ENCODE measurements at places on chromosomes 5 and 9.

DNA sequence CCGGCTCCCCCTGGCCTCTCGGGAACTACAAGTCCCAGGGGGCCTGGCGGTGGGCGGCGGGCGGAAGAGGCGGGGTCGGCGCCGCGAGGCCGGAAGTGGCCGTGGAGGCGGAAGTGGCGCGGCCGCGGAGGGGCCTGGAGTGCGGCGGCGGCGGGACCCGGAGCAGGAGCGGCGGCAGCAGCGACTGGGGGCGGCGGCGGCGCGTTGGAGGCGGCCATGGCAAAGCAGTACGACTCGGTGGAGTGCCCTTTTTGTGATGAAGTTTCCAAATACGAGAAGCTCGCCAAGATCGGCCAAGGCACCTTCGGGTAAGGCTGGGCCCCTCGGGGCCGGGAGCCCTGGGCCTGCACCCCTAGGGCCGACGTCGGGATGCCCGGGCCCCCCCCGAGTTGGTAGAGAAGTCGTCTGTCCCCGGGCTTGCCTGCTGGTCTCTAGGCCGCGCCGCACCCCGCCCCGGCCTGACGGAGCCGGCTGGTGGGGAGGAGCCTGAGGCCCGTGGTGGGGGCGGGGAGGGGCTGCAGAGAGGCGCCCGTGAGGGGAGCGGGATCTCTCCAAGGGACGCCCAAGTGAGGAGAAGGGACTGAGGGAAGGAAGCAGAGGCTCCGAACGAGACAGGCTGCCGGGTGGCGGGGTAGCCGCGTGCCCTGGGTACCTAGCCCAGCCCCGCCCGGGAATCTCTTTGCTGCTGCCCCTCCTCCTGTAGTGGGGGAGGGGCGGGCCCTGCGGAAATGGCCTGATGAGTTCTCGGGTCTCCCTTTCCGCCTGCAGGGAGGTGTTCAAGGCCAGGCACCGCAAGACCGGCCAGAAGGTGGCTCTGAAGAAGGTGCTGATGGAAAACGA lies at the start of gene CDK9:
CDK9 (plus strand) TSS at position 102 of the 840 bp plus-strand sequence; CDS start at position 217, 115 bp downstream.
- DNase-seq, result peak; percentile 95

- no peak for DNase-seq
These were observed 191.0 kb downstream of the IRX2 start for GRCh38 chr5:2560435-2560834.

DNA sequence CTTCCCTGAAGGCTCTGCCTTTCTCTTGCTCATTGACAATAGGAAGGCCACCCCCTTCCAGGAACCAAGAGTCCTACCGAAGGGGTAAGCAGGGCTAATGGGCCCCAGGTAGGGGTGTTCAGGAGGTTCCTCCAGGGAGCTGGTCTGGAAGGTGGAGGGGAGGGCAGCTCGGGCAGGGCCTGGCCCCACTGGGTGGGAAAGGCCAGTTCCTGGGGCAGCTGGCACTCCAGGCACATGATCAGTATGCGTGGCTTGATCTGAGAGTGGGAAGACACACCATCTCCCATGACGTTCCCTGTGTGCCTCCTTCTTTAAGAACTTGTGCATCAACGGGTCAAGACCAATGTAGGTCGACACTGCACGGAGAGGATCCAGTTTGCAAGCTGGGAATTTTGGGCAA lies 149.8 kb downstream of the PHF2 start:
- no peak for DNase-seq

- no peak for DNase-seq
These were observed 26.4 kb upstream of the NSMF start for GRCh38 chr9:137485343-137486140.

- no peak for DNase-seq
These were observed 37.9 kb upstream of the IDNK start for GRCh38 chr9:83584995-83585394.

- no peak for DNase-seq
These were observed 113.4 kb downstream of the TLE1 start for GRCh38 chr9:81575956-81576355.

DNA sequence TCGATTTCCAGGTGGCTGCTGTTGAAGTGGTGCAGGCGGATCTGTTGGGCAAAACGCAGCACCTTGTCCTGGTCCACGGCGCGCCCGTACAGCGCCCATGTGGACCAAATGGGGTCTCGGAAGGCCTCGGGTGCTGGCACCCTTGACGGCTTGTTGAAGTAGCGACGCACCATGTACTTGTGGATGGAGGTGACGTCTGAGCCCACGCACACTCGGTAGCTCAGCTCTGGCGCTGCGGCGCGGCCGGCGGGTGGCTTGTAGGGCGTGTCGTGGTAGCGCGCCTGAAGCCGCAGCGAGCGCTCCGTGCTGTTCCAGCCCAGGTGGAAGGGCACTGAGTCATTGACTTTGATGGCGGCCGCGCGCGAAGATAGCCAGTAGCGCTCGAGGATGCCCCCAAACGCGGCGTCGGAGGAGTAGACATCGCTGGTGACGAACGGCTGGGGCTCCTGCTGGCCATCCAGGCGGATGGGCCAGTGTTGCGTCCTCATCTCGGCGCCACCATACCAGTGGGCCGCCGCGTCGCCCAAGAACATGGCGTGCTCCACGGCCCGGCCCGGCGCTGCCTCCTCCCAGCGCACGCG lies 4.7 kb downstream of the MYORG start:
- DNase-seq, result no peak

DNA sequence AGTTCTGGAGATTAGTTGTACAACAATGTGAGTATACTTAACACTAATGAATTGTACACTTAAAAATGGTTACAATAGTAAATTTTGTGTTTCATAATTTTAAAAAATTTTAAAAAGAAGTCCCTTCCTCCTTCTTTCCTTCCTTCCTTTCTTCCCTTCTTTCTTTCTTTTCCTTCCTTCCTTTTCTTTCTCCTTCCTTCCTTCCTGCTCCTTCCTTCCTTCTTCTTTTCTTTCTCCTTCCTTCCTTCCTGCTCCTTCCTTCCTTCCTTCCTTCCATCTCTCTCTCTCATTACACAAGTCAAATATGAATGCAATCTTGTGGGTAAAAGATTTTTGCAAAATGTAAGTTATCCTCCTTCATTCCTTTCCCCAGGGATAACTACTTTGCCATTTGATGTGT lies 97.1 kb upstream of the TBCA start:
- no peak for DNase-seq

DNA sequence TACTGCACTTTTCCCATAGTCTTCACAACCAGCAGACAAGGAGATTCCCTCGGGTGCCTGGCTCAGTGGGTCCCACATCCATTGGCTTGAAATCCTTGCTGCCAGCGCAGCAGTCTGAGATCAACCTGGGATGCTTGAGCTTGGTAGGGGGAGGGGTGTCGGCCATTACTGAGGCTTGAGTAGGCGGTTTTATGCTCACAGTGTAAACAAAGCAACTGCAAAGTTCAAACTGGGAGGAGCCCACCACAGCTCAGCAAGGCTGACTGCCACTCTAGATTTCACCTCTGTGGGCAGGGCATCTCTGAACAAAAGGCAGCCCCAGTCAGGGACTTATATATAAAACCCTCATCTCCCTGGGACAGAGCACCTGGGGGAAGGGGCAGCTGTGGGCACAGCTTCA lies 512.3 kb upstream of the MPDZ start:
- no peak for DNase-seq

- DNase-seq, result no peak
These were observed 283.4 kb downstream of the NFIB start for GRCh38 chr9:14030375-14031059.
